ENCODE measurements at places on chromosomes 1 and 21.

- no peak for DNase-seq
Measured at GRCh38 chr1:172637522-172637921, 21.4 kb upstream of the FASLG start.

- DNase-seq: no peak
Measured at GRCh38 chr1:4309676-4310320, 344.6 kb upstream of the AJAP1 start.

DNA sequence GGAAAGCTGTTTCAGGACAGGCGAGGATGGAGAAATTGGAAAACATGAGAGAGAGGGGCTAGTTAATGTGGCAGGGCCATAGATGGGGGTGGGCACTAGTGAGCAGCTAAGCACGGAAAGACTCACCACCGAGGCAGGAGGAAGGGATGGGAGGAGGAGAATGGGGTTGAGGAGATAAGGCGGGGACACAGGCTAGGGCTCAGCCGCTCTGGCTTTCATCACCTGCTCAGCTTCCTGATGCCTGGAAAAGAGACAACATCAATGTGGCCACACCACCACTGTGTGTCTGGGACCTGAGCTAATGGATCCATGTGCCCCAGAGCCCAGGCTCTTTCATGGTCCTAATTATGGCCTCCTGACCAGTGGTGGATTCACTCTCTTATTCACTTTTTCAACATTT, 27.6 kb downstream of the PMVK start:
- DNase-seq: no peak

- DNase-seq: no peak
Measured at GRCh38 chr1:214584805-214585766, 17.9 kb upstream of the CENPF start.

DNA sequence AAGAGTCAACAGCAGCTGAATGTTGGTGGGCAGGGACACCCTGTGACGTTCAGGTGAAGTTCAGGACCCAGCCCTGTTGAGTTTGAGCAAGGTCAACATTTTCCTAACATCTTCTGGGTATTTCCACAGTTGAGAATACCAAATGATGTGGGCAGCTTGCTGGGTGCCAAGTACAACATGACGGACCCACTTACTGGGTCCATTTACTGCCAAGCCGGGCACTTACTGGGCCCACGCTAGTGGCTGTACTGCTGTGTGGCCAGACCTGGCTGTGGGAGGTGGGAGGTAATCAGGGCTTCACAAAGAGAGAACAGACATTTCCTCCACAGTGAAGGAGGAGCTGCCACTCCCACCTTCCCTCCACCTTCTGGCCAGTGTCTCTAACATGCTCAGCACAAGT, 99.2 kb downstream of the PSMG1 start:
- no peak for DNase-seq

GRCh38 chr1:38800720-38801671, 58.6 kb downstream of the RRAGC start:
- no peak for DNase-seq

- no peak for DNase-seq
Measured at GRCh38 chr1:198856601-198857000, 217.8 kb downstream of the PTPRC start.

- no peak for DNase-seq
Measured at GRCh38 chr1:16986962-16987361, 6.5 kb upstream of the MFAP2 start.

DNA sequence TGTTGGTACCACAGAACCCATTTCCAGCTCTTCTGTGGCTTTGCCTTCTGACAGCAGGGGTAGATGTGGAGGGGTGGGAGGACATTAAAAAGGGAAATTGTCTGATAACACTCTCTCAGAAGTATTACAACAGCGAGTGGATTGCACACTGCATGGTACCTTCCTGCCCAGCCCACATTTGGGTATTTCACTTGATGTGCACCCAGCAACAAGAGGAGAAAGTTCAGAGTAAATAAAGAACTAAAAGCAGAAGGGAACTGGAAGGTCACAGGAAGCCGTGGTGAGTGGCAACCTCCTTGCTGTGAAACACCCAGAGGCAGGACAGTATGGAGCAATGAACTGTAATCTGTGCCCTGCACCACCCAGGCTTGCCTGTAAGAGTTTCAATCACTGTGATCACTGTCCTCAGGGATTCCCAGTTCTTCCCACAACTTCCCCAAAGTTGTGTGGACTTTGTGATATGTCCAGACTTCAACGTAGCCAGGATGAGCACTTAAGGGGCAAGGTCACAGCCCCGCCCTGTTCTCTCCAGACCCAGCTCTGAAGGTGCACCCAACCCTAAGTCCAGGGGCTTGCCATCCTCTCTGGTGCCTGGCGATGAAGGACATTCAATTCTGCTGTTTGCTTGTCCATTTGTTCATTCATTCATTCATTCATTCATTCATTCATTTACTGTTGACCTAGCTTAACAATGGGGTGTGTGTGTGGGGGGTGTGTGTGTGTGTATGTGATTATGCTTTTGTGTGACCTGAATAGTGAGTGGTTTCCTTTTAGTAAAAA, 18.7 kb upstream of the F5 start:
- no peak for DNase-seq

DNA sequence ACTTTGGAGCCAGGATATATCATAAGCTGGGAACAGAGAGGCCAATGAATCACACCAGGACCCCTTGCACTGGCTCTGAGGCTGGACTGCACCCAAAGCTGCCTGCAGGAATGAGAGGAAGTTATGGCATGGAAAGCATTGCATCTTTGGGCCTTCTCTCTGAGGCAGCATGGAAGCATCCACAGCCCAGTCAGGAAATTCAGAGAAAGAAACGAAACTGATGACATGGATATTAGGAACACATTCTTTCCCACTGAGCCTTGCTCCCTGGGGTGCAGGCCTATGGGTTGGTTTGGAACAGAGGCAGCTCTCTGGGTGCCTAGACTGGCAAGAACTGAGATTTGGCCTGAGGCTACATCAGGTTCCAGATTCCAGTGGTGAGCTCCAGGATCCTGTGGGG, 98.6 kb downstream of the NGF start:
- DNase-seq: no peak

DNA sequence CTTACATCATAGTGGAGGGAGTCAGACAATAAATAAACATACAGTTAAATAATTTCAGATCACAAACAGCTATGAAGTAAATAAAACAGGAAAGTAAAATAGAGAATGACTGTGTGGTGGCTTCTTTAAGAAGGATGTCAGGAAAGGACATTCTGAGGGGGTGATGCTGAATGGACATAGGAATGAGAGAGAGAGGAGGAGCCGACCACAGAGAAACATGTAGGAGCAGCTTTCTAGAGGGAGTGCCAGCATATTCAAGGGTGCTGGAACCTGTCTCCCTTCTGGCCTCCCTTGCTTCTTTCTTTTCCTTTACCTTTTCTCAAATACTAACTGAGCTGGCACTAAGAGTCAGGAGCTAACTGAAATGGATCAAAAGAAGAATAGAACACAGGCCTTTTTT, 20.5 kb upstream of the BCL10 start:
- no peak for DNase-seq

DNA sequence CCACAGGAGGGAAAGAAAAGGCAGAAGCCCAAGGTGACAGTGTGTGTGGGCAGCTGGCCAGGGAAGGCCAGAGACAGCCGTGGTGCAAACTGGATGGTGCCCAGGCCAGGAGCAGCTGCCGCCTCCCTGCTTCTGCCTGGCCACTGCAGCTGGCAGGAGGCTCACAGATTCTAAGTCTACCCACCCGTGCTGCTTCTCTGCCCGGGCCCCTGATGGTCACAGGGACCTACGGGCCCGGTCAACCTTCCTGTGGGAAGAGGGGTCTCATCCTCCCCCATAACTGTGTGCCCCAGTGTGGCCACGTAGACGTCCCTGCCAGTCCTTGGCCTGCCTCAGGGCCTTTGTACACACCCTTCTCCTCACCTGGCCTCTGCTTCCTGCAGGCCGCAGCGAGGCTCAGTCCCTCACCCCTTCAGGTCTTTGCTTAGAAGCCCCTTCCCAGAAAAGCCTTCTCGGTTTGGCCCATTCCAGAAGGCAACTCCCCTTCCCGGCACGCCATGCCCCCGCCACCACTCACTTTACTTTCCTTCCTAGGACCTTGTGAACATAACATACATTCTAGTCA, 192.6 kb upstream of the AJAP1 start:
- no peak for DNase-seq

DNA sequence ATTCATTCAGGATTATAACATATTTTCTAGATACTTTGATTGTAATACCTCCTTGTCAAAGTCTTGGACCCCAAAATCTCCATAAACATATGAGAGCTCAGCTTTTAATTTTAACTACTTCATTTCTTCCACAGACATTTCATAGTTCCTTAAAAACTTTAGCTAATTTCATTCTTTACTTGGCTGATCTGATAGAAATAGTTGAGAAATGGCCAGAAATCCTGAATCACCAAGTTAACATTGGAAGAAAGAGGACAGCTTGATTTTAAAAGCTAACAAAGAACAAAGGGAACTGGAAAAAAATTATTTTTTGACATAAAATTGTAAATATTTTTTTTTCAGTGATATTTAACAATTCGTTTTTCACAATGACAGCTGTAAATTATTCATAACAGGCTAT, 216.5 kb downstream of the NTNG1 start:
- no peak for DNase-seq

- DNase-seq: no peak
Measured at GRCh38 chr1:92503043-92503925, 16.6 kb upstream of the GFI1 start.

DNA sequence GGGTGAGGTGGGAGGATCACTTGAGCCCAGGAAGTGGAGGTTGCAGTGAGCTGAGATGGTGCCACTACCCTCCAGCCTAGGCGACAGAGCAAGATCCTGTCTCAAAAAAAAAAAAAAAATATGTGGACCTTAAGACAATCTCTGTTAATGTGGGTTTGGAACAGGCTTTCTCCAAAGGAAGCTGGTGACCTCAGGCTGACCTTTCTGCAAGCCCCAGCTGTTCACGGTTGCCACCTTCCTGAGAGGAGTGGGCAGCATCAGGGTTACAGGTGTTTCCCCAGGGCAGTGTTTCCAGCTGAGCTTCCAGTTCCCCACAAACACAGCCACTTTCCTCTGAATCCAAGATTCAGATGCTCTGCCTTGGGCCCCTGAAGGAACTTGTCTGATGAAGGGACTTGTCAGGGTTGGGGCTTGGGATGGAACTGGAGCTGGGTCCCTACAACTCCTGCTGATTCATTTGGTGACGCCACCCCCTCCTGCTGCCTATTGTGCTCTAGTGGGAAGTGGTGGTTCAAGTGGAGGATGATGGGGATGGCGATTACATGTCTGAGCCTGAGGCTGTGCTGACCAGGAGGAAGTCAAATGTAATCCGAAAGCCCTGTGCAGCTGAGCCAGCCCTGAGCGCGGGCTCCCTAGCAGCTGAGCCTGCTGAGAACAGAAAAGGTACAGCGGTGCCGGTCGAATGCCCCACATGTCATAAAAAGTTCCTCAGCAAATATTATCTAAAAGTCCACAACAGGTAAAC, 1.9 kb downstream of the ZBTB48 start:
- no peak for DNase-seq

DNA sequence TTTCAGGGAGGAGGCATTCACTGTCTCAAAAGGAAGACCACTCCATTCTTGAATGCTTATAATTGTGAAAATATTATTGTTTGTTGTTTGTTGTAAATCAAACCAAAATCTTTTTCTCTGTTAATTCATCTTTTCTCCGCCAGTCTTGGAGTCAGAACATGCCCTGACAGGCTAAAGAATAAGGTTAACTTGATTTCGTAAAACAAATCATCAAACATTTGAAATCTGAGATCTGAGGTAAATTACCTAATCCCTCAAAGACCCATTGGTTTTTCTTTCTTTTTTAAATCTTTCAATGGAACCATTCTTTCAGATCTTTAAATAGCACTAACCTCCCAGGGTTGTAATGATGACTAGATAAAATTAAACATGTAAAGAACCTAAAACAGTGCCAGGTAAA, 430.1 kb upstream of the PTBP2 start:
- no peak for DNase-seq
